ENCODE measurements at places on chromosomes 16 and 17.

DNA sequence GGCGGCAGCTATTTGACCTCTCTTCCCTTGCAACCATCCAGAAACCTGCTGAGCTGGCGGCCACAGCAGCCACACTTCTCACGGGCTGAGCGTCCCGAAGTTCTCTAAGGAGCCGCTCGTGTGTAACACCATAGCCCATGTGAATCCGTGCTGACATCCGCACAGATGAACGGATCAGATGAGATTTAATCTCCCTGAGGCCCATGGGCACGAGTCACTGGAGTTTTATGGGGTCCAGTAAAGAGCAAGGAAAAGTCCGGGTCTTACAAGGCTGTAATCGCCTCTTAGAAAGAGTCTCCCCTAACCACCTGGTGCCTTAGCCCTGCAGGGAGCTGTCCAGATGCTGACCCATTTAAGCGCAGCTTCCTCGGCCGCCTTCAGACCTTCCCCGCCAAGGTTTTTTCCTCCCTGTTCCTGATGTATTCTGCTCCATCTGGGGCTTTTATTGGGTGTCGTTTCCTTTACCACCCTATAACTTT, 5.5 kb upstream of the CACNG5 start:
- peak; percentile 29 for DNase-seq

DNA sequence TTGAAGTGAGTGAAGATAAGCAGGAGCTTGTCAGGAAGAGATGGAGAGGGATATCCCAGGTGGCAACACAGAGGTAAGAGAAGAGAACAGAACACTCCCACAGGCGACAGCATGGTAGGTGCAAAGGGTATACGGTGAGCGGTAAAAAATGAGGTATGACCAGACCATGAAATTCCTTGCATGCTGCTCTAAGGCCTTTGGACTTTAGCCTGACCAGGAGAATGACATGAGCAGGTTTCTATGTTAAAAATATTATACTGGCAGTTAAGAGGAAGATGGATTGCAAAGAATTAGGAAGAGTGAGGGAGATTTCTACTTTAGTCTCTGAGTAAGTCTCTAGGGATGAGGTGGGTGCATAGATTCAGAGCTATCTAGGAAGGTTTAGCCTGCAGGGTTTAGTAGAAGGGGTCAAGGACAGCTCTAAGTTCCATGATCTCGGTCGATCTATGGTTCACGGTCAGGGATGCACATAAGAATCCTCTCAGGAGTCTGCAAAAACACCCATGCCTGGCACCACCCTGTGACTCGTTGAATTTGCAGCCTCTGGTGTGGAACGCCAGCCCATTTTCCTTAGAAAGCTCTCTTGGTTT, 65.7 kb downstream of the HLF start:
- DNase-seq, result no peak

GRCh38 chr17:34241062-34241461, 14.0 kb upstream of the CCL2 start:
- no peak for DNase-seq

DNA sequence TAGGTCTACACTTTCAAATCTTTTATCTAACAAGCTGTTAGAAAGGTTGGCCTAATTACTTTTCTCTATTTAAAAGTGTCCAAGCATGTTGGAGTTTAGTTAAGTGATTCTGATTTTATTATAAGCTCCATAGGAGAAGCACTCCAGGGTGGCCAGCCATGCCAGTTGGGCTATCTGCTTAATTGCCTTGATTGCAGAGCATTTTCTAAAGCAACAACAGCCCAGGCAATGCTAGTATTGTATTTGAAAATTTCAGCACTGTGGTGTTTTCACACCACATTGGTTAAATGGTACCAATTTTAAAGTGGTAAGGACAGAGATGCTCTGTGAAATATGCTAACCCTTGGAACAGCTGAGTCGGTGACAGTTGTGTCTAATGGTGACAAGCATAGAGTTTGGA, 510.5 kb upstream of the CDH8 start:
- DNase-seq, result no peak

DNA sequence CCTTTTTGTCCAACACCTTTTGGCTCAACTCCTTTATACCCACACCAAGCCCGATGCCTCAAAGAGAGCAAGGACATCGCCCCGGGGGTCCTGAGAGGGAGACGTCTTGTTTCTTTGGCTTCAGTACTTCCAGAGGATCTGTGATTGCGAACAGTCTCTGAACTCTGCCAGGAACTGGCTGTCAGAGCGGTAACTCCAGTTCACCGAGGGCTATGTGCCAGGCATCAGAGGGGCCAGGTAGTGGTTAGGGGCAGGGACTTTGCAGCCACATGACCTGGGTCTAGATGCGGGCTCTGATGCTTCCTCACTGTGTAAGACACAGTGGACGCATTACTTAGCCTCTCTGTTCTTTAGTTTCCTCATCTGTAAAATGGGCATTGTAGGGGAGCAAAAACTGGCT, 21.6 kb downstream of the LLGL2 start:
- no peak for DNase-seq

DNA sequence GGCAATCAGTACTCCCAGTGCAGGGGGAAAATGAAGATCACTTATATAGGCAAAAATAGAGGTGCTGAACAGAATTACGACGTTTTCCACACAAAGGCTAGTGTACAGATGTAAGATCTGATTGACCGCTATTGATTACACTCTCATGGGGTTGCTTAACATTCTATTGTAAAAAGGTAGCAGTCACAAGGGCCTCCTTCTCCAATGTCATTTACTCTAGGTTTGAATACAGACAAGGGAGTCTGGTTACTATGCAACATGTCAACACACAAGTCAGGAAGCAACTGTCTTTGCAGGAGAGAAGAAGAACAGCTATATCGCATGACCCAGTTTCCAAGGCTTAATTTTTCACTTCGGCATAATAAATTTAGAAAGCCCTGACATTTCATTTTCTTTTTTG, 7.9 kb downstream of the KRT37 start:
- DNase-seq, result no peak
